ENCODE measurements at places on chromosomes 6 and 20.
A peak's percentile ranks its signal among the peaks of the same experiment; 100 is the strongest.

DNA sequence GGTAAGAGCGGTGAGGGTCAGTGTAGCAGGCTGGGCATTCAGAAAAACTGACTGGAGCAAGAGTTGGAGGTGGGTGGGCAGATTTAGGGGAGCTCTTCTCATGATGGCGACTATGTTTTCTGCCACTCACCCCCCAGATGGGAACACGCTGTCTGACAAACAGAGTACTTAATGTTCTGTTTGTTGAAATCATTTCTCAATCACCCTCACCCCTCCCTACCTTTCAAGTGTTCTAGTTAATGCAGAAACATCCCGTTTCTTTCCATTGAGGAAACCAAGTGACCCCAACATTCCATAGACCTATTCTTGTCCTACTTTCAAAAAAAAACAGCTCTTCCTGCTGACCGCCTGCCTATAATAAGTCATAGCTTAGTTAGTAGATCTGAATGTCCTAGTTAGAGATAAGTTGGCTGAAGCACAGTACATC lies 132.5 kb upstream of the NEDD9 start:
- ATAC-seq: no peak

DNA sequence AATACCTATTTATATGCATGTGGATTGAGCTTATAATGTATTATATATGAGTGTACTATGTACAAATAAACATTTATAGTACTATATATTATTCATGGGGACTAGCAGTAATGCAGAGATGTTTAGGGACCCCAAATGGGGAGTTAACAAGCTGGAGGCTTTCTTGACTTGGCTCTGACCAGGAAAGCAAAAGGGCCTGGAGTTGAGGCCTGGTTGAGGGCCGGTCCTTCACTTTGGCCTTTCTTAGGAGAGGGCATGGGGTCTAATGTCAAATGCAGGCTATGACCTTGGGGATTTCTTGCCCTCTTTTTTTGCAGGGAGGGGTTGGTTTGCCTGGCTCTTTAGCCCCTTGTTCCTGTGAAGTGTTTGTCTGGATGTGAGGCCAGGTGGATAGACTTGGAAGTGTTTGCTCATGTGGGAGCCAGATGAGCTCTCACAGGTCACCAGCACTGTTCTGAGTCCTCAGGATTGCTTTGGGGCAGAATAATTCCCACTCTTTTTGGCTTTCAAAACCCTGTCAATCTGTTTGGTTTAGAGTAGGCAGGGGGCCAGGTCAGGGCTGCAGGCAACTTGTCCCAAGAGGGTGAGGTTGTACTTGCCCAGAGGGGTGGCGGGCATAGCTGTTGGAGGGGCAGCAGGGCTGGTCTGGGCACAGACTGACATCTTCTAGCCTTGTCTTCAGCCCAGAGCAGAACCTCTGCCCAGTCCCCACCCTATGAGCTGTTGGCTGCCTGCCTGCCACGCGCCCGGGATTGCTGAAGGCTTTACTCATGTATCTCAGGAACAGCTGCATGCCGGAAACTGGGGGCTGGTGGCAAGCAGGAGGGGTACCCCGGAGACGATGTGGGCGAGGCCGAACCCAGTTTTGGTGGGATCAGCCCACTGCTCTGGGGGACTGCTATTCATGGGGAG lies 14.6 kb downstream of the TJAP1 start:
- ATAC-seq: no peak

DNA sequence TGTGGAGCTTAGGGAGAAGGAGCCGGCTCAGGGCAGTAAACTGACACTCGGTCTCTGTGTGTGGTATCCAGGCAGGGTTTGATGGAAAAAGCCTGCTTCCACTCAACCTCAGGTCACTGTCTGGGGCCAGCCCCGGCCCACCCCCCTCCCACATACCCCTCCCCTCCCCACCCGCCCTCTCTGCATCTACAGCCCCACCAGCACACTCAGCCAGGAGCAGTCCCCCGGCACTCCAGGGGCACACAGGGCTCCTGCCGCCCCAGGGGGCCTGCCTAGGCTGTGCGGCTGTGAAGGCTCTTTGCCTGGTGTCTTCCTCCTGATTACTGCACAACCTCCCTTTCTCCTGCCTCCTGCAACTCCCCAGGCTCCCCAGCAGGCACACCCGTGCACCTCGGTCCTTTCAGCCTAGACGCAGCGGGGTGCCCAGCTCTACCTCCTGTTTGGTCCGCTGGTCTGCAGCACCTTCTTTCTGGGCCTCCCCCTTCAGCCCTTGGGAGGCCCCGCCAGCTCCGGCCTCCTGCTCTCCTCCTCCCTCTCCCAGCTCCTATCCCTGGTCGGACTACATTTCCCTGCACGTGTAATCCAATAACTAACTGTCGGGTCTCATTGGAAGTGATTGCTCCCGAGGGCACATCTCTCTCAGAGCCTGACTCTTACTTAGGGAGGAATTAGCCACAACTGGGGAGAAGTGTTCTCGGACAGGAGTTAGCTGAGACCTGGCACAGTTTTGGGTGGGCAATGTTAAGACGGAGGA lies 1.3 kb upstream of the FOXF2 start:
- peak; percentile 17 for ATAC-seq

GRCh38 chr6:36246506-36247268 lies 23.2 kb upstream of the PNPLA1 start:
- no peak for ATAC-seq

DNA sequence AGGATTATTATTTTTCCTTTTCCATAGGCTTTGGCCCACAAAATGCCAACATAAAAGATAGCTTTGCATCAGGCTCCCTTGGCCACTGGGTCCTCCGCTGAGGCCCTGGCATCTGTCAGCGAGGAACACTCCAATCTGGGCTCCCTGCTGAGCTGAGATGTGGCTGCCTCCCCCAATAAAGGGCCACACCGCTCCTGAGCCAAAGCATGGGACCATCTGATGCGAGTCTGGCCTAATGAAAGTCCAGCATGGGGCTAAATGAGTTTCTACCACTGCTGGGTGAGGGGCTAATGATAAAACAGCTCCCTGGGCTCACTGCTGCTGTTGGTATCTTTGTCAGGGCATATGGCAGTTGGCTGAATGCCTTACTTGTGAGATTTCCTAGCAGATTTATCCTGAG lies 817.5 kb upstream of the SLC35B3 start:
- no peak for ATAC-seq

DNA sequence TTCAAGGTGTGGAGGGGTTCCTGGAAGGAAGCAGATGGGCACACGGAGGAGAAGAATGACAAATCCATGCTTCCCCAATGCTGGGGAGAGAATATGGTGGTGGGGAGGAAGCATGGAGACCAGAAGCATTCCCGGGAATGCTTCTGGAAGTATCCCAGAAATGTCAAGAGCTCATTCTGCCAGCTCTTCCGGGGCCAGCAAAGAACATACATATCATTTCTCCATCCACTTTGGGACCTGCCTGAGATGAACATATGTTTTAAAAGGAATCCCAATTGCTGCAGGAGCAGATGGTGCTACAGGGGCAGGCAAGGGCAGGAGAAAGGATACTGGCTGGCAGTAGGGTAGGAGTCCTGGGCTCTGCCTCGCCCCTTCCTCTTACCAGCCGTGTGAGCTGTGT lies 37.9 kb upstream of the CCDC167 start:
- no peak for ATAC-seq

- no peak for ATAC-seq
Observed at GRCh38 chr20:15332711-15333160, 995.3 kb upstream of the FLRT3 start.

- no peak for ATAC-seq
Observed at GRCh38 chr6:1001655-1002349, 308.9 kb upstream of the EXOC2 start.

- no peak for ATAC-seq
Observed at GRCh38 chr6:157019733-157020132, 242.6 kb downstream of the ARID1B start.

DNA sequence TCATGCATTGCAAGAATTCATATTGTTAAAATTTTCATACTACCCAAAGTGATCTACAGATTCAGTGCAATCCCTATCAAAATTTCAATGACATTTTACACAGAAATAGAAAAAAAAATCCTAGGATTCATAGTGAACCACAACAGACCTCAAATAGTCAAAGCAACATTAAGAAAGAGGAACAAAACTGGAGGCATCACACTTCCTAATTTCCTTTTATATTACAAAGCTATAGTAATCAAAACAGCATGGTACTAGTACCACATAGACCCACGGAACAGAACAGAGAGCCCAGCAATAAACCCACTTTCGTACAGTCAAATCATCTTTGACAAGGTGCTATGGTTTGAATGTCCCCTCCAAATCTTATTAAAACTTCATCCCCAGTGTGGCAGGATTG lies 39.7 kb downstream of the NTSR1 start:
- no peak for ATAC-seq

DNA sequence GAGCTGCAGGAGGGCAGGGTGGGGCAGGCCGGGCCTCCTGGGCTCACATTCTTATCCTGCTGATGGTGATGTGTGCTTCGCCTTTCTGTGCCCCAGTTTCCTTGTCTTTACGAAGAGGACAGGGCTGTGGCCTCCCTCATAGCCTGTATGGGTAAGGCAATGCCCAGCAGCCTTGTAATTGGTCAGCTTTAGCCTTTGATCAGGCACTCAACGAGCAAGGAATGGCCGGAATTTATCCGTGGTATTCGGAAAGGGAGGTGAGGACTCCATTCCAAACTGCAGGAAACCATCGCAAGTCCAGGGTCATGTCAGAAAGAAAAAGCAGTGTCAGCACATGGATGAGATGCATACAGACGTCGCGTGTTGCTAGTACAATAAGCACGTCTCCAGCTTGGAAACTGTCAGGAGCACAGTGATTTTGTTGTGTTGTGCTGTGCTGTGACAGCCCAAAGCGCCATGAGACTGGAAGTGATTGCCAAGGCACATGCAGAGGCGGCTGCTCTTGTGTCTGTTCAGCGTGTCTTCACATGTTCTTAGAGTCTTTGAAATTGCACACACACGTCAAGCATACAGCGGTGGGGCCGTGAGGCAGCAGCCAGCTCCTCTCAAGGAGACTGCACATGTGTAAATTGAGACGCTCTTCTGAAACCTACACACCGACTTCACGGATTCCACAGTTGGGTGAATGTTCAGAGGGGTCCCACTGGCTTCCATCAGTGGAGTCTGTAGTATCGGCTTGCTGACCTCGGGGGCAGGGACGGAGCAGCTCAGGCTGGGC lies 6.2 kb downstream of the SS18L1 start:
- peak; percentile 18 for ATAC-seq

GRCh38 chr6:118495485-118496280 lies 52.4 kb upstream of the PLN start:
- peak; percentile 96 for ATAC-seq

DNA sequence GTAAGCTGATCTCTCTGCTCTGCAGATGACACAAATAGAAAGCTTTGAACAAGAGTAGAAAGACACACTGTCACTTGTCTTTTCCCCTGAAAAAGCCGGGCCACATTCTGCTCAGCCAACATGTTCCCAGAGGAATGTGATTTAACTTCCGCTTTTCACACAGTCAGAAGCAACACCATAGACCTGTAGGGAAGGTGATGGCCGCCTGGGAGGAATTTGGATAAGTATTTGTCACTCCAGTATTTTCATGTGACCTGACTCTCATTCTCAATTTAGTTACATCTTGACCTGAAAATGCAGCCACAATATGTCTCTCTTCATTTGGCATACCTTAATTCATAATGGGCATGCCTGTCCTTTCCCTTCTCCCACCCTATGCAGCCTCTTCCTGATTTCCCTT lies 2.0 kb upstream of the GRM1 start:
- no peak for ATAC-seq

- ATAC-seq: peak; percentile 60
Observed at GRCh38 chr6:129501740-129502660, 208.0 kb downstream of the ARHGAP18 start.

- ATAC-seq: no peak
Observed at GRCh38 chr6:167078745-167079144, 44.2 kb upstream of the CCR6 start.

DNA sequence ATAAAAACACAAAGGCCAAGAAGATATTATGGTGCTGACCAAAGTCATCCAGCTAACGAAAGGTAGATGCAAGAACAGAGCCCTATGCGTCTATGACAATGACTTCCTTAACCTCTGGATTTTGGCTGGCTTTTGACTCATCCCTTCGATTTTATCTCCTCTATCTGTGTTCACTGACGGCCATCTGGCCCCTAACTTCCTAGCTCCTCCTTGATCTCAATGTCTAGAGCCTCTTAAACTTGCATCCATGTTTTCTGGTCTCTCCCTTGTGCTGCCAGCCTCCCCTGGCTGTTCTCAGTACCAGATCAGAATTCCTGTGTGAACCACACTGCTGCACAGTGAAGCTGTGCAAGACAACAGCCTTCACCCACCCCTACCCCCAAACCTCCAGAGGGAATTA lies 452.9 kb downstream of the UTRN start:
- no peak for ATAC-seq

- ATAC-seq: no peak
Observed at GRCh38 chr20:41686961-41687360, 68.8 kb upstream of the CHD6 start.

DNA sequence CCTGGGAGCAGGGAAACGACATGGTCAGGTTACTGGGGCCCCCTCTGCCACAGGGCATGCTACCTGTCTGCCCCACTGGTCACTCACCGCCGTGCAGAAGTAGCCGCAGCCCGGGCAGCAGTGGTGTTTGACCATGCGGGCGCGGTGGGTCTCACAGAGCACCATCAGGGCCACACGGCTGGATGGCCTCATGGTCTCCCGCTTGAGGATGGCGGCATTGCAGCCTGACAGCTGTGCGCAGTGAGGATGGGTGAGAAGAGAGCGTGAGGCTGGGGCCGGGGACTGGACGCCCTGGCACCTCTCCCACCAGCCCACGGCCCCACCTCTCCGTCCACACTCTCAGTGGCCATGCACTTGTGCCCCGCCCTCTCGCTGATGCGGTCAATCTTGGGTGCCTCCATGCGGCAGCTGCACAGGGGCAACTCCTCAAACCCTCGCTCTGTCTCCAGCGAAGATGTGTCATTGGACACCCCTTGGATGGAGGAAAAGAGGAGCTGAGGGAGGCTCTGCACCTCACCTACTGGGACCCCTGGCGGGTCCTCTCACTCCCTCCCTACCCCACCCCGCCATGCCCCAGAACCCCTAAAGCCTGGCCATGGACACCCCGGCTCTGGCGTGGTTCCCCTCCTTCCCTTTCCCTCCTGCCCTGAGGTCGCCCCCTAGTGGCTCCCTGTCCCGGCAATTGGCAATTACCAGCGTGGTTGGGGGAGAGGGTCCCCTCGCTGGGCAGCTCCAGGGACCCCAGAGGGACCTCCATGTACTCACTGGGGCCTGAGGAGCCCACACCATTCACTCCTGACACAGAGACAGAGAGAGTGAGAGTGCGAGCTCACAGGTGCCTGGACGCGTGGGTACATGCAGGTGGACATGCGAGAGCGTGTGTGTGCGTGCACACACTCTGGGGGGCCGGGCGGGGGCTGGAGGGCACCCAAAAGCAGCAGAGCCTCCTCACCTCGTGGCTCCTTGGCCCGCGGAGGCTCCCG lies 8.9 kb downstream of the EHMT2 start:
- no peak for ATAC-seq
